Stimulated activated CD4-positive, alpha-beta T cell treated with anti-CD3 and anti-CD28 coated beads, Interleukin-2, amount 100 ng/mL, for 48 hours (primary cell): ENCODE measurements at places on chromosomes 3 and 15.
A peak's percentile ranks its signal among the peaks of the same experiment; 100 is the strongest.

DNA sequence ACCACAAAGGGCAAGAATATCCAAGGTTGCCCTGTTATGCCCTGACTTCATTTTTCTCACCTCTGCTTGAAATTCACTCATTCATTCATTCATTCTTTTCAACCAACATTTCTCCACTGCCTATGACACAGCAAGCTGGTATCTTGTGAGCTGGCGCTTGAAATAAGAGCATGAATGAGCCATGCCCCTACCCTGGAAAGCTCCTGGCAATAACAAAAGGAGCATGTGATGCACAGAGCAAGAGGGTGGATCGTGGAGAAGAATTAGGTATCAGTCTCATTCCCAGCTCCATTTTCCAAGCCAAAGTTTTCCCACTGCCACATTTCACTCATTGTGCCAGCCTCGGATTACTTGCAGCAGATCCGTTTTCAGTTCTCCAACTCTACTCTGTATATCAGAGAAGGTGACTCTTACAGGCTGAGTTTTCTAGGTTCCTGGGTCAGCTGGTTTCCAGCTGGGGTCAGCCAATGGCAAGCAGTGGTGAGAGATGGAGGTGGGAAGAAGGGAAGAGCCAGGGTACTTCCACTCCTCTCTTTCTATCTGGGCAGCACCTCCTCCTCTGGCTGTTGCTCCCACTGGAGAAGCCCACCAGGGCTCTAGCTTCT lies 144.8 kb downstream of the SUCLG2 start:
- DNase-seq: no peak

- no peak for DNase-seq
These were observed 4.5 kb downstream of the POLG start for GRCh38 chr15:89330119-89330518.

- DNase-seq: no peak
These were observed 32.8 kb downstream of the ZBTB38 start for GRCh38 chr3:141401095-141401494.

GRCh38 chr3:21621181-21621651 lies 129.8 kb downstream of the ZNF385D start:
- no peak for DNase-seq

DNA sequence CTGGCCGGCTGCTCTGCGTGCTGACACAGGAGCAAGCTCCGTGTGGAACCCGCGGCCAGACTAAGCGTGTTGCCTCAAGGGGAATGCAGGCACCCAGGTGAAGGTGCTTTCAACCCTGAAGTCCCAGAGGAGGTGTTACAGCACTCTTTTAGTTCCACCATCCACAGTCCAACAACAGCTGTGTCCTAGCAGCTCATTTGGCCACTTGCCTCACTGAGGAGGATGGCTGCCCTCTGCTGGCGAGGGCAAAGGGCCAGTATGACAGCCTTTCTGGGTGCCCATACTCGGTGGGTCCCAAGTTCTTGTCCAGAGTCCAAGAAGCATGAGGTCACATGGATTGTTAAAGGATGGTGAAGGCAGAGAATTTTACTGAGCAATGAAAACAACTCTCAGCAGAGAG lies 87.8 kb downstream of the C3orf85 start:
- DNase-seq: no peak

- no peak for DNase-seq
These were observed 27.6 kb upstream of the ATP8B4 start for GRCh38 chr15:50146632-50147031.

GRCh38 chr3:106715286-106715685 lies 662.0 kb upstream of the CCDC54 start:
- DNase-seq: no peak

- no peak for DNase-seq
These were observed 25.2 kb downstream of the SNAPC5 start for GRCh38 chr15:66472176-66472999.

DNA sequence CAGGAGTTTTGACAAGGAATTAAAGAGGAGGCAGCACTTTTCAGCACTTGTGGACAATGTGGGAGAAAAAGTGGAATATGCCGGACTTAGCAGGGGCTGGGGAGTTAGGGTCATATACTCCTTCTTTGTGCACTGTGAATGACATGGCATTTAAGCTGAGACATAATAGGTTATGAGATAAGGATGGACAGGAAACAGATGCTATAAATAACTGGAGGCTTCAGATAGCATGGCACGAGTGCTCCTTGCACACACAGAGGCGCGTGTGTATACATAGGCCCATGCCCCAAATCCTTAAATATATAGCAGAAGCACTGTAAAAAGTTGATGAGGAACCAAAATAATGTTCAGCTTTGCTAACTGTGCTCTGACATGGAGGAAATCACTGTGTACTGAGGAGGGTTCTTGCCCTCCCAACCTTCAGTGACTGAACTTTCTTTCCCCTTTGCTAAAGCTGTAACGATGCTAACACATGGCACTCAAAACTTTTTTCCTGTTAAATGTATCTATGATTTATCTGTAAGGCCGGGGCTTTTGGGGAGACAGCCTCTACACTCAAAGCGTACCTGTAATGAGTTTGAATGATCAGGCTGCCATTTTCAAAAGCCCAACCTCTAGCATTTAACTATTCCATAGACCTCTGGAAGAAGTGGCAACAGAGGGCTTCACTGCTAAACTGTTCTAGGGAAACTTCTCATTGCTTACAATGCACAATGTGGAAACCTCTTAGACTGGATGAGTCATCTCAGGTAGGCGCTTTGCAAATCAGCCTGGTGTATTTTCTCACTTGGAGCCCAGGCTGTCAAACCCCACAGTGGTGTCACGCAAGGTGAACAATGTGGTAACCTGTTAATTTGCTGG lies 784.6 kb downstream of the NR2F2 start:
- no peak for DNase-seq

DNA sequence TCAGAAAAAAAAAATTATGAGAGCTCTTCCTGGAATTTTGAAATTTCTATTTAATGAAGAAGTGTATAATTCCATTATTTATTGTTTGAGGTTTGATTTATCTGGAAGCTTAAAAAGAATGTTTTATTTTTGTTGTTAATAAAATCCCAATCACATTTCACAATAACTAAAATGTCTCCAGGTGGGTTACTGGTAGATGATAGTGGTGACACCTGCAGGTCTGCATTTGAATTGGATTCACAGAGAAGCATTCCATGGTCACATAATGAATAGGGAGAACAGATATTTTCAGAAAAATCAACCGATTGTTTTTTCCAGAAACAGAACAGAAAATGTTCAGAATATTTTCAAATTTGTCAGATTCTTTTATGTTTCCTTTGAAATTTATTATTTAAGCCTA lies 48.3 kb downstream of the ASB7 start:
- no peak for DNase-seq

GRCh38 chr15:40085266-40085665 lies 23.4 kb downstream of the BMF start:
- no peak for DNase-seq

- no peak for DNase-seq
These were observed 34.8 kb upstream of the DCUN1D1 start for GRCh38 chr3:183015185-183015584.

DNA sequence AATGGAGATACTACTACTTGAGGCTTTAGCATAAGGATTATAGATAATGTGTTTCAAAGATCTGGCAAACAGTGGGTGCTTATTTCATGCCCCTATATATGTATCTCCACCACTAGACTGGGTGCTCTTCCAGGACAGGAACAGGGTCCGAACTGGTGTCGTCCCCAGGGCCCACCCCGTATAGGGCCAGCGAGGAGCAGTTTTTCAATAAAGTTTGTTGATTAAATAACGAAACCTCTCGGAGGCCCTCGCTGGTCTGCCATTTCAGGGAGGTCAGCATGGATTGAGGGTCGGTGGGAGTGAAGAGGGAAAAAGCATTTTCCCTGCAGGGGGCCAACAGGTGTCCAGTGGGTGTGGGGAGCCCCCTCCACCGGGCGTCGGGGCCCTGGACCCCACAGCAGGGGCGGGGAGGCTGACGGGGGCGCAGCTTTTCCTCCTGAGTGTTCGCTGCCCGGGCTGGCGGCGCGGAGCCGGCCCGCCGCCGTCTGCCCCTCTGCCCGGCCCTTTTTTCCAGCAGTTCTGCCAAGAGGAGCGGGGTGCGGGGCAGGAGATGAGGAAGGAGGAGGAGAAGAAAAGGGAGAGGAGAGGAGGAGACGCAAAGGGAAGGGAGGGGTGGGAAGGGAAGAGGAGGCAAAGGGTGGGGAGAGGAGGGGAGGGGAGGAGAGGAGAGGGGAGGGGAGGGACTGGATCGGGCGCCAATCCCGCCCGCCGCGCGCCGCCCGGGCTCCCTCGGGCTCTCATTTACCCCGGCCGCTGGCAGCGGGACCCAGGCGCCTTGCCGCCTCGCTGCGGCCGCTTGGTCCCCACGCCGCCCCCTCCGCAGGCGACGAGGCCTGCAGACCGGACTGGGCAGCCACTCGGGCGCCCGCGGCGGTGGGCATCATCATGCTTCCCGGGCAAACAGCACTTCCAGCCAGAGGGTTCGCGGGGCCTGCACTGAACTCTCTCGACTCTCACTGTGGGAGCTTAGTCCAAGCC lies 66.3 kb downstream of the ISG20 start:
- peak; percentile 1 for DNase-seq

DNA sequence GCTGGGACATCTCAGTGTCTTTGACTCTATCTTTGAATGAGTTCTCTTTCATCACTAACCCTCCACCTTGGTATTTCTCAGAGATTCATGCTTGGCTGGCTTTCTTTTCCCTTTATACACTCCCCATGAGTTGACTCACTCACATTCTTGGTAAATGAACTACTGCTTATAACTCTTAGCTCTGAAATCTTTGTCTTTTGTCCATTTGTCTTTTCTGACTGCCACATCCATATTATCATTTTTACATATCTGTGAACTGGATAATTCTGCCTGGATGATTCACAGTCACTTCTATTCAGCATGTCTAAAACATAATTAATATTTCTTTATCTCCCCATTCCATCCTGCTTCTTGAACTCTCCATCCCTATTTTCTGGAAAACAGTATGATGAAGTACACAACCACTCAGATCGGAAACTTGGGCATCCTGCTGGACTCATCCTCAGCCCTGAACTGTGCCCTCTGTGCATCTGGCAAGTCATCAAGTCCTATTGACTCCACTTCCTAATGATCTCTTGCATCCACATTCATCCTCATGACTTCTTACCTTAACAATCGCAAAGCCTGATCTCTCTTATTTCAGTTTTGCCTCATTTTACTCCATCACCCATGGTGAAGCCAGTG lies 66.9 kb downstream of the KCNAB1 start:
- no peak for DNase-seq

- no peak for DNase-seq
These were observed 24.8 kb downstream of the EXOSC7 start for GRCh38 chr3:45000823-45001222.

DNA sequence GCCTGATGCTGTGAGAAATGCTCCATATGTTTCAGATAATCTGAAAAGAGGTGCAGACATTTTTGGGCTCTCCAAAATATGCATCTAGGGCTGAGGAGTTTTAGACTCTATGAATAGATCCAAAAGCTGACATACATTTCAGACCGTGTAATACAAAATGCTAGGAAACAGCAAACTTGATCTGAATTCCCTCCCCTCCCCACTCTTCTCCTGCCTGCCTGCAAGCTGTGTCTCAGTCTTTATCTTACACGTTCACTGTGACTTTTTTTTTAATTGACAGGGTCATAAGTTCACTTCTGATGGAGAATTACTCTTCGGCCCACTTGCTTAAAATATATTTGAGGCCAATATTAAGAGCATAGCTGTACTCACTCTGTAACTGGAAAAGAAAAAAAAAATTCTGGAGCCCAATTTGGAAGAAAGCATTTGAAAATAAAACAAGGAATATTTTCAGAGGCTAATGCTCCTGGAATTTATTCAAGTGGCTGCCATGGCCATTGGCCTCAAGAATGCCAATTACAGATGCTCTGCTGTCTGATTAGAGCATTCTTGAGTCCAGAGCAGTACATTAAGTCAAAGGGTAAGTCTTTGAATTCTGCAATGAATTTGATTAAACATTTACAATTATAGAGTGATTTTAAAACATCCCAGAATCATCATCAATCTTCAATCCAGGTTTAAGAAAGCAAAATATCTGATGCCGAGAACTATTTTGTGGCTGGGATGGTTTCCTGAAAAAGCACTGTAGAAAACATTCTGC lies 146.2 kb upstream of the SEMA6D start:
- DNase-seq: no peak

- no peak for DNase-seq
These were observed 33.0 kb downstream of the KBTBD8 start for GRCh38 chr3:67030785-67031740.

- no peak for DNase-seq
These were observed 326.1 kb upstream of the ROPN1 start for GRCh38 chr3:124318014-124318413.

DNA sequence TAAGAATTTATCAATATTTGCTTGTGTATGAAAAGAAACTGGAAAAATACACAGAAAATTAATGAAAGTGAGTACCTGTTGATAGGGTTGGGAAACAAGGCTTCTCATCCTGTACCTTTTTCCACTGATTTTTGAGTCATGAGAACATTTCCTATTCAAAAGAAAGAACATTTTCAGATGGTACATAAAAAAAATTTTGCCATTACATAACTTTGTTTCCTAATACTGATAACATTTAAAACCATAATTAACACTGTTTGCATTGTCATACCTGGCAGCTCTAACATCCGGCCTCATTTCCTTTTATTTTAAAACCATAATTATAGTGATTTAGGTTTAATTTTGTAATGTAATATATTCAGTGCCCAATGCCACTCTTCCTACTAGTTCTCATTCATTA lies 11.7 kb downstream of the NKTR start:
- DNase-seq: no peak

- no peak for DNase-seq
These were observed 200.9 kb upstream of the ZPLD1 start for GRCh38 chr3:102233881-102234280.

- no peak for DNase-seq
These were observed 7.9 kb upstream of the LEKR1 start for GRCh38 chr3:156818273-156818651.

DNA sequence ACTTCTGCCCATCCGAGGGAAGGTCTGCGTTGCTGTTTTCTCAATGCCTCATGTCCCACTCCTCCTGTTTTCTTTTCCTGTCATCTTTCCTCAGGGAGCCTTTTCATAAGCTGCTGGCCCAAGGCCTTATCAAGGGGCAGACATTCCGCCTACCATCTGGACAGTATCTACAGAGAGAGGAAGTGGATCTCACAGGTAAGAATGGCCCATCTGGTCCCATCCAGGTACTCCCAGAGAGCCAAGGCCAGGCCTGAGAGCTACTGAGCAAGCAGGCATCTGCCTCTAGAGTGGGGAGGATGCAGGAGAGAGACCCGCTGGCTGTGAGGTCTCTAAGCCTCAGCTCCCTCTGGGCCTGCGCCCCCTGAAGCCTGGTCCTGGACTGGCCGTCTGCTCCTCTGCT lies 81.5 kb upstream of the LIMD1 start:
- no peak for DNase-seq

- no peak for DNase-seq
These were observed 19.0 kb downstream of the RPL39L start for GRCh38 chr3:187120326-187120725.
